ENCODE measurements at places on chromosomes 7 and 10.

GRCh38 chr7:148746135-148746534, 47.4 kb downstream of the CUL1 start:
- no peak for DNase-seq

DNA sequence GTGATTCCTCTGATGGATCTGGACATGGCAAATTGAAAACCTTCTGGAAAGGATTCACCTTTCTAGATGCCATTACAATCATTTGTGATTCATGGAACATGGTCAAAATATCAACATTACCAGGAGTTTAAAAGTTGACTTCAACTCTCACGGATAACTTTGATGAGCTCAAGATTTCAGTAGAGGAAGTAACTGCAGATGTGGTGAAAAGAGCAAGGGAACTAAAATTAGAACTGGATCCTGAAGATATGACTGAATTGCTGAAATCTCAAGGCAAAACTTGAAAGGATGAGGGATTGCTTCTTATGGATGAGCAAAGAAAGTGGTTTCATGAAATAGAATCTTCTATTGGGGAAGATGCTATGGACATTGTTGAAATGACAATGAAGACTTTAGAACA, 293.6 kb downstream of the ARHGAP12 start:
- no peak for DNase-seq

- no peak for DNase-seq
Observed at GRCh38 chr10:30309403-30309802, 39.7 kb downstream of the MTPAP start.

- no peak for DNase-seq
Observed at GRCh38 chr10:16717622-16718395, 99.4 kb downstream of the RSU1 start.

GRCh38 chr7:15891151-15891881, 204.8 kb upstream of the MEOX2 start:
- DNase-seq = peak; percentile 40

GRCh38 chr10:76037531-76038155, 606.2 kb downstream of the LRMDA start:
- no peak for DNase-seq

DNA sequence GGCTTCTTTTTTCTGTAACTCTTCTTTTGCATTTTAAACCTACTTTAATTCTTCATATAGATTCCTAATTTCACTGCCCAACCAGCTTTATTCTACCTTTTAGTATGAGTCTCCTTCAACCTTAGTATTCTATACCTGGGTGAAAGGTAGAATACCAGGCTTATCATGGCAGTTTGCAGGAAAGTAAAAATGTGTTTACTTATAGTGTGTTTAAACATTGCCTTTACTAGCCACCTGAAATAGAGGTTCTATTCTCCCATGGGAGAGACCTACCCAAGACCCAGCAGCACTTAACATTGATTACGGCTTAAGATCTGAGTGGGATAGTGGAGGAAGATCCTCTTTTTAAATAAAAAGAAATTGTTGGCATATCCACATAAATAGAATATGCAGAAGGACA, 1.6 kb upstream of the MYPN start:
- no peak for DNase-seq

DNA sequence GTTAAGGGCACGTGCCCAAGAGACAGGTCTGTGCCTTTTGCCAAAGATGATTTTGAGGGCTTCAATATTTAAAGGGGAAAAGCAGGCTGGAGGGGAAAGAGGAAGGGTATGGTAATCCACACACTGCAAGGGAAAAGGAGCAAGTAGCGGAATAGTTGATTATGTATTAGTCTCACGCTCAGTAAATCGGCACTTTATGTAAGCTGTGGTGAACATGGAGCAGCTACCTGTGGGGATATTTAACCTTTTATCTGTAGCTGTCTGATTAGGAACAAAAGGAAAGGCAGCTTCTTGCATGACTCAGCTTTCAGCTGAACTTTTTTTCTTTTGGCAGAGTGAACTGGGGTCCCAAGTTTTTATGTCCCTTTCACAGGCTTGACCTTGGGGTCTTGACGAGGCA, 123.4 kb downstream of the COL13A1 start:
- DNase-seq = no peak

DNA sequence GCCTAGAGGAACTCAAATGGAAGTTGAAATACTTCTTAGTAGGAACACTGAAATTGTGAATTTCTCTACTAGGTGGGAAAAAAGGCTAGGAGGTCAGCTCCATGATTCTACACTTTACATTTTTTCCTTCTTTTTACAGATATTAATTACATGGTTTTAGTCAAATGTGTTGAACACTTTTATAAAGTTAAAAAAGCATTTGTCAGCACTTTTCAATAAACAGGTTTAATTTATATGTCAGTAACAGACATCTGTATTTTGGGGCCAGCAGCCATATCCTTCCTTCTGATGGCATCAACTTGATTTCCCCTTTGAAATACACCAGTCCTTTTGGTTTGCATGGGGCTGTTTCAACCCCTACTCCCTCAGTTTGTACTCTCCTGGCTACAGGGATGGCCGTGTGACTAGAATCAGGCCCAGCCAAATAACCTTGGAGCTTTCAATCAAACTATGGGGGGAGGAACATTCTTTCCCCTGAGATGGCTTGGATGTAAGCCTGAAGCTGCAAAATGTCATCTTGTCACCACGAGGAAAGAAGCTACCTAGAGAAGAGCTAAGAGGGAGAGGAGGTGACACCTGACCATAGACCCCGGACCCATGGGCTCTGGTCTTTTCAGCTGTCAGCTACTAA, 171.0 kb upstream of the NEBL start:
- DNase-seq = no peak

DNA sequence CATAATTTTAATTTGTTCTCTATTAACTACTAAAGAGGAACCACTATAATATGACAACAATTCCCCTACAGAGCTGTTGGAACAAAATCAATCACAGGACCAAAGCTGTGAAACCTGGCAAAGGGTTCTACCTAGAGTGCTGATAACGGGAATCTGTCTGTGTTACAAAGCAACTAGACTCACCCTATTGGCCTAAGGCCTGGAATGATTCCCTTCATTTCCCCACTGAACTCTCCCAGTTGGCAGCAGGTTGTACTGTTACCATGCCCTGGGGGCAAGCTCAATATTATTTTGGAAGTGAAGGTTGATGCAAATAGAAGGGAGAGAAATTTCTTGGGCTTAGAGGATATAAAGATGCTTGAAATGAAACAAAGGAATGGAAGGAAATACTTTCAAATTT, 81.8 kb downstream of the SEMA3A start:
- no peak for DNase-seq

GRCh38 chr10:75166623-75166972, 44.0 kb upstream of the VDAC2 start:
- DNase-seq = no peak

DNA sequence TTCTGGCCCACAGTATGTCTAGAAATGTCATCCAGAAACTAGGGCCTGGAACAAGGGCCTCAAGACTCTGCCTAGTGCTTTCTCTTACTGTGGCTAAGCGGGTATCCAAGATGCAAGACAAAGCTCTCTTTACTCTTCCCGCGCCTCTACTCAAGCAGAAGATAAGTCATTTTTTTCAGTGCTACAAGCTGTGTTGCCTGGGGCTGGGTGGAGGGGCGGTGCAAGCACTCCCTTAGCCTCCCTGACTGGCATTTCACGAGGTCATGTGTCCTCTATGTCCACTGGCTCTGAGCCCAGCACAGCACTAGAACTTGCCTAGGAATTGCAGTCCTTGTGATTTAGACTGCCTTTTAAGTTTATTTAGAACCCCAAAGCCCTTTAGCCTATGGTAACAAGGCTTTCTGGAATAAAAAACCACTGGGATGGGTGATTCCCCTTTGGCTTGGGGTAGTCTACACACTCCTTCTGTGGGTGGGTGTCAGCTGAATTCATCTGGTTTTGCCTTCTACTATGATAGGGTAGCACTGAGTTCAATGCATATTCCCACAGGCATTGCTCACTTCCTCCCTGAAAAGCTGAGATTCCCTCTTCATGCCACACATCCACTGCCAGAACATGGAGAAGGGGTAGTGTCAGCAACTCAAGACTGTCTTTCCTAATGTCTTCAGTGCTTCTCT, 371.8 kb upstream of the KCND2 start:
- DNase-seq = peak; percentile 8

DNA sequence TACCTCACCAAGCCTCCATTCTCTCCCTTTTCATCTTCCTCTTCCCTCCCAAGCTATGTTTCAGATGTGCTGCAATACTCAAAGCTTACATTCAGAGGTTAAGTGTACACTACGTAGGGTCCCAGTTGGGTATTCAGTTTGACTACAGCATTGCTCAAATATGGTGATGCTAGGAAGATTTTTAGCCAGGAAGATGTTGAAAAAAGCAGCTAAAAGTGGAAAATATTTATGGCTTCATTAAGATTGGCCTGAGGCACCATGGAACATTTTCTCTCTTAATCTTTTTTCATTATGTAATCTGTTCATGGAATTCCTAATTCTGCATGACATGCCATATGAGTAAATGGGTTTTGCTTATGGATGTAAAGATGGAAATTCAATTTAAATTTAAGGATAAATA, 72.0 kb upstream of the ABCB5 start:
- DNase-seq = no peak

DNA sequence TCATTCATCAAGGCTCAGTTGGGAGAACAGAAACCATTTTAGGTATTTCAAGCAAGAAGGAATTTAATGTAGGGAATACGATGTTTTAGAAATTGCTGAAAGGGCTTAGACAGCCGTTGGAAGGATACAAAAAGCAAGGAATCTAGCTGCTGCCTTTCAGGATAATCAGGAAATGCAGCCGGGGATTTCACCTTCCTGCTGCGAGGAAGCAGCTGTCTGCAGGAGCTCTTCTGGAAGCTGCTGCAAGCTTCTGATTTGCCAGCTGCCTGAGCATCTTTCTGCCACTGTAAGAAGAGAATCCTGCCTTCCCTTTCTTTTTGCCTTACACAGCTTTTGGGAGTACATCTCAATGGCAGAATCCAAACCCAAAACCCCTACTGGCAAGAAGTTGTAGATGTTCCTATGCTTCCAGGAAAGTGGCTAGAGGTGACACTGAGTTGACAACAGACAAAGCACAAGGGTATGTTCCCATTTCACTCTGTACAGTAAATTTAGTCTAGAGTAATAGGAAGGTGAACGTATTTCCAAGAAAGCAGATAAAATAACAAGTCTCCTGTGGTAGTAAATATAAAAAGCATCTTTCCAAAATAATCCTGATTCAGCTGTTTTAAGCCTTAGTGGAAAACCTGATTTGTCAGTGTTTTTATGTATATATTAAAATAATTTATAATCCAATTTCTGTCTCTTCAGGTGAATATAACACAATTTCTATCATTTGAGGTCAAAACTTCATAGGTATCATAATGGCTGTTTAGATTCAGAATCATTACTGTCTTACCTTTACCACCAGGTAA, 148.4 kb upstream of the LRGUK start:
- DNase-seq = no peak

- DNase-seq = peak; percentile 46
Observed at GRCh38 chr7:70856901-70857630, 274.9 kb upstream of the GALNT17 start.

DNA sequence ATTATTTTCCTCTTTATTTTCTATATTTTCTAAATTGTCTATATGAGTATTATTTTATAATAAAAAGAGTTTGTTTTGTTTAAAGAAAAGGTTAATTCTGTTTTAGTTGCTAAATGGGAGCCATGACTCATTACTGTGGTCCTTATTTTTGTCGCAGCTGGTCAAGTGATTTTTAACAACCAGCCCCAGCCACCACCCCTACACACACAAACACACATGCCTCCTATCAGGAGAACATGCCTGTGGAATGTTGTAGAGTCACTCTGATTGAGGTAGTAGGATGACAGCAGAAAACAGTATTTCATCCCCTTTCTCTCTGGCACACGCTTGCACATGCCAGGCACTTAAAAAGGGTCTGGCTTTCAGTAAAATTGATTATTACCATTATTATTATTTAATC, 68.6 kb upstream of the GDF10 start:
- no peak for DNase-seq

- DNase-seq = no peak
Observed at GRCh38 chr10:96130326-96130995, 364 bp downstream of the ZNF518A start.

- DNase-seq = no peak
Observed at GRCh38 chr7:116797612-116798011, 64.8 kb upstream of the CAPZA2 start.

GRCh38 chr7:117600911-117601310, 121.1 kb downstream of the CFTR start:
- peak; percentile 2 for DNase-seq

GRCh38 chr7:98137134-98137825, 30.6 kb downstream of the LMTK2 start:
- no peak for DNase-seq

DNA sequence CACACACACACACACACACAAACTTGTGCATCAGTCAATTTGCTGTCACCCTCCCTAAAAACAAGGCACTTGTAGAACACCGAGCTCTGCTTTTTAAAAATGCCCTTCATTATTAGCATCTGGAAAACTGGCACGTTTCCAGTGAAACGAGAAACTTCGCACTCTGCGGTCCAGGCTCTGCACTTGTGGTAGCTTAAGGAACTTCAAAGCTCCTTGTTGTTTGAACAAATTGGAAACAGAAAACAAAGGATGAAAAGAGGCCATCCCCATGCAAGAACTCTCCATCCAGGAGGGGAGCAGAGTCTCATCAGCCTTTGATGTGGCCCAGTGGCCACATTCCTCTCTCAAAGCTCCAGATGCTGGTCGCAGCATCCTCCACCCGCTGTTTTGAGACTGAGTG, 105.1 kb downstream of the C10orf90 start:
- DNase-seq = no peak

DNA sequence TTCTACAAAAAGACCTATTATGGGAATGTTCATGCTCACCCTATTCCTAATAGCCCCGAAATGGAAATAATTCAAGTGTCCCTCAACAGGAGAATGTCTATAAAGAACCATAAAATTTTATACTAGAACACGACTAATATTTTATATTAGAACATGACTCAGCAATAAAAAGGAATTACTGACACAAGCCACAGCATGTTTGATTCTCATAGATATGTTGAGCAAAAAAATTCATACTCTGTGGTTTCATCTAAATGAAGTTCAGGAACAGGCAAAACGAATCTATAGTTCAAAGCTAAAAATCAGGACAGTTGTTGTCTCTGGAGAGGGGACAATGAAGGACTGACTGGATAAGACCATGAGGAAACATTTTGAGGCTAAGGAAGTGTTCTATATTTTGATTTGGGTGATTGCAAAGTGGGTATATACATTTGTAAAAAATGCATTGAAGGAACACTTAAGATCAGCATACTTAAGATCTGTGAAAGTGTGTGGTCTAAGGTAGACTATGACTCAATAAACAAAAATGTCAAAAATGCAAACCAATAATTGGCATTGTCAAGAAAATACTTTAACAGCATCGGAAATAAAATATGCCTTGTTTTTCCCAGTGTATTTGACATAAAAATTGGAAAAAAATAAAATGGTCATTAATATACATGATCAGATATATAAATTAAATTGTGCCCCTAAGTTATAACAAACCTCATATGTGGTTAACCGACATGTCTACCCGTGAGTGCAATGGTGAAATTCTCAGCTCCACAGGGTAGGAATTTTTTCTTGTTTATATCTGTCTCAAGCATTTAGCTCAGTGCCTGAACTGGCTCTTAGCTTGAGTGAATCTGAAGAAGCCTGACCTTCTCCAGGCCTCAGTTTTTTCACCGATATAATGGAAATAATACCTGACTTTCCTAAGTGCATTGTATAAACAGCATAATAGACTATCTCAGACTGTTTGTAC, 124.9 kb upstream of the CTTNBP2 start:
- peak; percentile 85 for DNase-seq

GRCh38 chr10:109956454-109957091, 33.3 kb upstream of the XPNPEP1 start:
- DNase-seq = no peak

- DNase-seq = no peak
Observed at GRCh38 chr10:69994262-69994661, 58.4 kb upstream of the MACROH2A2 start.

- no peak for DNase-seq
Observed at GRCh38 chr7:28173531-28173930, 7.1 kb downstream of the JAZF1 start.

All from foreskin keratinocyte (primary cell).